ENCODE measurements at places on chromosomes 11 and 22.
A peak's percentile ranks its signal among the peaks of the same experiment; 100 is the strongest.

GRCh38 chr11:27699242-27699925, 871 bp downstream of the BDNF start:
- peaks cover 19% of the 10 kb centered on the region for H3K4me1 ChIP-seq
- H3K27me3 ChIP-seq: peaks cover 30% of the 10 kb centered on the region
- no peaks in the 10 kb centered on the region for H3K36me3 ChIP-seq
- H3K27ac ChIP-seq: no peak overlapping the region

DNA sequence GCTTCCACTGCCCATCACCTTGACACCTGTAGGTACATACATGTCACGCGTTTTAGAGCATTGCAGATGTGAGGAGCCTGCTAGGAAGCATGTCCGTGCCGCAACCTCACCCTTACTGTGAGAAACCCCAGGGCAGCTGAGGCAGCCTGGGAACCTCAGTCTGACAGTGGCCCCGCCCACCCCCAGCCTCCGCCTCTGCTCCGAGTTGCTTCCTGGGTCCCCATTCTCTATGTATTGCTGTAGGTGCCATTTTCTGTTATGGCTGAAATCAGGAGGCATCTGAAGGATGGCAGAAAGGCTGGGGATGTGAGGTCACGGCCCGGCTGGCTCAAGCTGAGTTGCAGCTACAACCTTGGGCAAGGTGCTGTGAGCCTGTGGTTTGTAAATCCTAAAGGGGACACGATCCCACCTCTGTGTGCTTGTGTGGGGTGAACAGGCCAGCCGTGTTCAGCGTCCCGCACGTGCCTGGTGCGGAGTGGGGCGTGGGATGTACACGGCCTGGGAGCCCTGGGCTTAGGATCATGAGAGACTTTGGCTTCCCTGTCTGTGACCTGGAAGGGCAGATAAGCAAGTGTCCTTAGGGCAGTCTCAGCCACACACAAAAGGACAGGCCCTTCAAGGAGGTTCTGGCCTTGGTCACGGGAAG, 102.7 kb downstream of the PHF21B start:
- peaks cover 3% of the 10 kb centered on the region for H3K27me3 ChIP-seq
- H3K36me3 ChIP-seq: no peaks in the 10 kb centered on the region
- H3K4me1 ChIP-seq: no peaks in the 10 kb centered on the region
- no peak overlapping the region for H3K4me3 ChIP-seq

DNA sequence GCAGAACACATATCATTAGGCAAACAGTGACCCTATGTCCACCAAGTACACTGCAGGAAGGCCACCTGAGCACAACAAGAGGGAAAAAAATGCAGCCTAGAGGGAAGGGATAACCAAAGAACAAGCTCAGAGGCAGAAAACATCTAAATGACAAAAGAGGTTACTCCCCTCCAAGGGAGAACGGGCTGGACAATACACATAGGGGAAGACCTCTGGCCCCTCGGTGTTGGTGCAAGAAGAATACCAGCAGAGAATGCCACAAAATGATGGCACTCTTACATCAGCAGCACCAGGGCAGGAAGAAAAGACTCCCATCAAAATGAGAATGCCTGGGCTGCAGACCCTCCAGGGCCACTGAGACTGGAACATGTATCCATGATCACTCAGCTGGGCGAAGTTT, 66.6 kb upstream of the OPCML start:
- DNase-seq: no peak
- no peaks in the 10 kb centered on the region for H3K36me3 ChIP-seq
- no peak overlapping the region for H3K27ac ChIP-seq

GRCh38 chr11:40235841-40236240, 1223.6 kb downstream of the LRRC4C start:
- H3K36me3 ChIP-seq: no peaks in the 10 kb centered on the region
- H3K4me1 ChIP-seq: no peaks in the 10 kb centered on the region
- H3K27ac ChIP-seq: no peak overlapping the region
- DNase-seq: no peak

- no peaks in the 10 kb centered on the region for H3K4me1 ChIP-seq
- H3K4me3 ChIP-seq: no peak overlapping the region
- H3K27ac ChIP-seq: no peak overlapping the region
Measured at GRCh38 chr11:69419662-69420395, 61.6 kb upstream of the LINC01488 start.

DNA sequence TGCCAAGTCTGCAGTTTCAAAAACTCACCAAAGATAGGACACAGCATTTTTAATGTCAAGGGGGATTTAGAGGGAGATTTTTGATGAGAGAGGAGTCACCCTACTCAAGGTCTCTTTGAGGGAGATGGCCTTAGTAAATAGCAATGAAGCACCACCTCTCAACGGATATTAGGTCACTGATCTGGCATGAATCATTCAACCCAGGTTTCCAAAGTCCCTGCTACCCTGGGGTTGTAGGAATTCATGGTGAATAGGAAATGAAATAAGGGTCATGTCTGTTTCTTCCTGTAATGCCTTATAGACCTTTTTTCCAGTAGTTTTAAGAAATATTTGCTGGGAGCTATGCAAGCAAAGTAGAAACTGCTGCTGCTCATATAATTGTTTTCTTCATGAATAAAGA, 2154.9 kb downstream of the LRRC4C start:
- no peaks in the 10 kb centered on the region for H3K27me3 ChIP-seq
- H3K27ac ChIP-seq: no peak overlapping the region
- no peak overlapping the region for H3K4me3 ChIP-seq
- no peak for DNase-seq
- H3K36me3 ChIP-seq: no peaks in the 10 kb centered on the region

GRCh38 chr11:6489306-6489705, 7.8 kb upstream of the DNHD1 start:
- H3K36me3 ChIP-seq: peaks cover 29% of the 10 kb centered on the region
- H3K4me1 ChIP-seq: no peaks in the 10 kb centered on the region
- H3K27me3 ChIP-seq: no peaks in the 10 kb centered on the region
- H3K27ac ChIP-seq: no peak overlapping the region
- no peak overlapping the region for H3K4me3 ChIP-seq

DNA sequence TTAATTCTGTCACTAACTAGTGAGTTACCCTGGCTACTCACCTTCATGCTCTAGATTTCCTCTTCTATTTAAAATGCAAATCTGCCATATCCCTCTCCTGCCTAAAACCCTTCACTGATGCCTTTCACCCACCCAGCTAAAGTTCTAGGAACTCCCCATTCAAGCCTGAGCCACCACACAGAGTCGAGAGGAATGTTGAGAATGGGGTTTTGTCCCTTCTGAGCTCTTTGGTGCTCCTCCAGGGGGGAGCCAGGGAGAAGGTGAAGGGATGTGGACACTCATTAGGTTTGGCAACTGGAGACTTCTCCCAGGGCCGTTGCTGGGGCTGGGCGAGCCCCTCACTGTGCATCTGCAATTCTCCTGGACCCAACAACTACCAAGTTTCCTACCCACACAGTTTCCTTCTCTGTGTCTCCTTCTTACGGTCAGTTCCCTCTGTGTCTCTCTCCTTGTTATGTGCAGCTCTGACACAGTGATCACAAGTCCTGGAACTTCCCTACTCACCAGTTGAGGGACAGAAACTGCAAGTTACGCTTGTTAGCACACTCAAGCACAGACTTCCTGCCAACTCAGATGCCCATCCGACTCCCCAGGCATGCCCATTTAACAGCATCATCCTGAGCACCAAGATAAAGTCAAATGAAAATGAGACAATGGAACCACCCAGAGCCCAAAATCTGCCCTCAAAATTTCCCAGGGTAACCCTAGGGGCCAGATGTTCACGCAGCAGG, 6.5 kb upstream of the IL10RA start:
- H3K4me3 ChIP-seq: no peak overlapping the region
- no peaks in the 10 kb centered on the region for H3K27me3 ChIP-seq
- H3K27ac ChIP-seq: peak overlapping the region; percentile 16
- no peaks in the 10 kb centered on the region for H3K36me3 ChIP-seq
- H3K4me1 ChIP-seq: peaks cover 23% of the 10 kb centered on the region

- no peaks in the 10 kb centered on the region for H3K27me3 ChIP-seq
- no peaks in the 10 kb centered on the region for H3K36me3 ChIP-seq
- no peaks in the 10 kb centered on the region for H3K4me1 ChIP-seq
- H3K4me3 ChIP-seq: no peak overlapping the region
- DNase-seq: peak; percentile 14
Measured at GRCh38 chr11:27183672-27184457, 143.2 kb downstream of the BBOX1 start.

- H3K4me1 ChIP-seq: no peaks in the 10 kb centered on the region
- no peak overlapping the region for H3K4me3 ChIP-seq
- H3K36me3 ChIP-seq: no peaks in the 10 kb centered on the region
- no peak overlapping the region for H3K27ac ChIP-seq
Measured at GRCh38 chr11:124812876-124813275, 12.7 kb upstream of the MSANTD2 start.
